ENCODE measurements at places on chromosomes 16 and 17.
A peak's percentile ranks its signal among the peaks of the same experiment; 100 is the strongest.

- DNase-seq: peak; percentile 28
Observed at GRCh38 chr17:58658804-58659713, 32.8 kb downstream of the TEX14 start.

GRCh38 chr17:64599187-64599676, 62.9 kb downstream of the SMURF2 start:
- no peak for DNase-seq

GRCh38 chr17:68289473-68289872, 1.5 kb downstream of the SLC16A6 start:
- no peak for DNase-seq

DNA sequence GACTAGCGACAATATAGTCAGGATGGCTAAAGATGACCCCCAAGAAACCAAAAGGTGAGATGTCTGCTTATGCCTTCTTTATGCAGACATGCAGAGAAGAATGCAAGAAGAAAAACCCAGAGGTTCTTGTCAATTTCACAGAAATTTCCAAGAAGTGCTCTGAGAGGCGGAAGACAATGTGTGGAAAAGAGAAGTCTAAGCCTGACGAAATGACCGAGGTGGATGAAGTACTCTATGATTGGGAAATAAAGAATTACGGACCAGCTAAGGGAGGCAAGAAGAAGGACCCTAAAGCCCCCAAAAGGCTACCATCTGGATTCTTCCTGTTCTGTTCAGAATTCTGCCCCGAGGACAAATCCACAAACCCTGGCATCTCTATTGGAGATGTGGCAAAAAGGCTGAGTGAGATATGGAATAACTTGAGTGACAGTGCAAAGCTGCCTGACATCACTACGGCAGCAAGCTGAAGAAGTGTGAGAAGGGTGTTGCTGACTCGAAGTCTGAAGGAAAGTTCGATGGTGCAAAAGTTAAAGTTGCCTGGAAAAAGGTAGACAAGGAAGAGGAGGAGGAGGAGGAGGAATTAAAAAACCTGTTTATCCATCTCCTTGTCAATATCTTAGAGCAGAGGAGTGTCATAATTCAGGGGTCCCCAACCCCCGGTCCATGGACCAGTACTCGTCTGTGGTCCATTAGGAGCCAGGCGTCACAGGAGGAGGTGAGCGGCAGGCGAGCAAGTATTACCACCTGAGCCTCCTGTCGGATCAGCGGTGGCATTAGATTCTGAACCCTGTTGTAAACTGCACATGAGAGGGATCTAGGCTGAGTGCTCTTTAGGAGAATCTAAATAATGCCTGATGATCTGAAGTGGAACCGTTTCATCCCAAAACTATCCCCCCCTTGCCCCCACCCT, 25.1 kb upstream of the ADGRG1 start:
- DNase-seq: no peak

All from stimulated activated CD4-positive, alpha-beta T cell treated with anti-CD3 and anti-CD28 coated beads, Interleukin-15, amount 100 ng/mL, for 1 hour (primary cell).